ENCODE measurements at places on chromosomes 6 and 20. TPM values are rescaled to one million over a fixed set of nuclear protein-coding genes. Genes with fewer than 3 reads are reported as not detected.

GRCh38 chr6:98382246-98382645 lies 452.1 kb upstream of the POU3F2 start:
- no peak for DNase-seq

DNA sequence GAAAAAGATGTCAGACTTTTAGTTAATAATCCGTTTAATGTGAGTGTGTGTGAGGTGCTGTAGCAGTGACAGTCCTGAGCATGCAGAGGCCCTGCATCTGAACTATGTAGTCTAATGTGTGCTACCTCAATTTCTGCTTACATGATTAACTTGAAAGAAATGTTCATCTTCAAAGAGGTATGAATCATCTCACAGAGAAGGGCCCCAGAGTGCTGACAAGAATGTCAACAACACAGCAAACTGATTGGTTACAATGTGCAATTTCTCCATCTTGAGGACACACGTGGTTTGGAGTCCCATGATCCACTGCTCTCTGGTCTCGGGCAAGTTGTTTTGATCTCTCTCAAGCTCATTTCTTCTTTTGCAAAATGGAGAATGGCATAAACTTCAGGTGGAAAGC lies 61.7 kb upstream of the EMILIN3 start:
- peak; percentile 11 for DNase-seq

The EYS gene
- 0.09 TPM for total RNA-seq

The SLC22A2 gene
- not detected for total RNA-seq

The RIPOR3 gene
- total RNA-seq: 1.6 TPM

The HCRTR2 gene
- not detected for total RNA-seq

- DNase-seq: peak; percentile 93
These were observed 140.8 kb downstream of the VEGFA start for GRCh38 chr6:43910638-43911353.

GRCh38 chr6:40724886-40725285 lies 137.7 kb upstream of the LRFN2 start:
- no peak for DNase-seq

GRCh38 chr6:140977403-140977802 lies 1155.3 kb upstream of the GJE1 start:
- DNase-seq: peak; percentile 82

The SPATA2 gene
- 3.4 TPM for total RNA-seq

DNA sequence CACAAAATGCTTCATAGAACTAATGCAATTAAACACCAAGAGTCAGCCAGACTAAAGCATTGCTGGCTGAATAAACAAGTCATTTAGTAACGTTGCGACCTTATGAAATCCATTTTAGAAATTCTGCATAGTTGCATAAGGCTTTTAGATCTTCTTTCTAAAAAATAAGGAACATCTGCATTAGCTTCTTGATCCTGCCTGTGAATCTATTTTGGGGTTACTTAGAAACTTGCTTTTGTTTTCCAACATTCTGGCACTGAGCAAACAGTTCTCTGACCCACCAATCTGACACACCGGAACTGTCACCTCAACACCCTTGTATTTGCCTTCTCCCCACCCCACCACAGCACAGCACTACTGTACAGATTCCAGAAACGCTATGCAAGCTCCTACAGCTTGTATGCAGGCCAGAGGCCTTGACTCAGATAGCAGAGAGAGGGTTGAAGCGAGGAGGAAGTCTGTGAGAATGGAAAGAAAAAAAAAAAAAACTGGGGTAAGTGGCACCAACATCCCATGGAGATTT lies 55.0 kb downstream of the KIF13A start:
- peak; percentile 89 for DNase-seq

GRCh38 chr20:54132612-54133433 lies 41.0 kb downstream of the CYP24A1 start:
- peak; percentile 98 for DNase-seq

- DNase-seq: no peak
These were observed 14.5 kb downstream of the THBS2 start for GRCh38 chr6:169239181-169239580.

DNA sequence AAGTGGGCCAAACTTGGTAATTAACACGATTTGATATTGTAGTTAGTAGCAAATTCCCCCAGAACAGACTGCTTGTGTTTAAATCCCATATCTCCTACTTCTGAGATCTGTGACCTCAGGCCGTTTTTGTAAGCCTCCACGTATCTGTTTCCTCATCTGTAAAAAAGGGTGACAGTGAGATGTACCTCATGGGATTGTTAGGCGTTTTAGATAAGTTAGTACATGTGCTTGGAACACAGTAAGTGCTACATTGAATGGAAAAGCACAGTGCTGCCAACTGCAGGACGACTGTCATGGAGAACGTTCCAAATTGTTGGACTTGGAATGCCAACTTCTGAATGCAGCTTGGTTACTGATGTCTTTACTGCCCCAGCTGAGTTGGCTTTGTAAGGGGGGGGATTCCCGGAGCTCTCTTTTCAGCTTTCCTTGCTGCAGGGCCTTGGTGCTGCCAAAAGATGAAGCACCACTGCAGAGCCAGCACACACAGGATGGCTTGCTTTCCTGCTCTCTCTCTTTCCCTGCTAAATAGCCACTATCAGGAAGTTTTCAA lies 108.6 kb downstream of the OPN5 start:
- no peak for DNase-seq

The STMND1 gene
- total RNA-seq: not detected

The CLDN20 gene
- total RNA-seq: not detected

The BMP5 gene
- total RNA-seq: not detected
